CD4-positive, CD25-positive, alpha-beta regulatory T cell (primary cell): ENCODE measurements at places on chromosomes 3 and 15.

DNA sequence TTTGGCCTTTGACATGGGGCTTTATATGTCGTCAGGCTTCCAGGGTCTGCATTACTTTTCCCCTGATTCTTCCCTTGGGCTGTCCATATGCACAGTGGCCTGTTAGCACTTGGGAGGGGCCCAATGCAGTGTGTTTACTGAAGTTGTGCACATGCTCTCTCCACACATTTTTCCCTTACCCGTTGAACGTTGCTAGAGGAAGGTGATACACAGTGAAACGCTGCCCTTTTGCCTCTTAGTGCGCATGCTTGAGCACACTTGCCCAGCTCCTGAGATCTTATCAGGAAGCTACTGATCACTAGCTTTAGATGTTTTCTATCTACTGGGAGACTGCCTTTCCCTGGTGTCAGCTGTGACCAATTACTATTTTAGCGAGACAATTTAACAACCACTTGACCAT is 1198.0 kb downstream of the ROBO1 start:
- no peaks in the 10 kb centered on the region for H3K4me1 ChIP-seq
- no peaks in the 10 kb centered on the region for H3K36me3 ChIP-seq
- H3K27me3 ChIP-seq, result no peaks in the 10 kb centered on the region
- H3K4me3 ChIP-seq, result no peak overlapping the region
- no peak for DNase-seq
- no peak overlapping the region for H3K27ac ChIP-seq

DNA sequence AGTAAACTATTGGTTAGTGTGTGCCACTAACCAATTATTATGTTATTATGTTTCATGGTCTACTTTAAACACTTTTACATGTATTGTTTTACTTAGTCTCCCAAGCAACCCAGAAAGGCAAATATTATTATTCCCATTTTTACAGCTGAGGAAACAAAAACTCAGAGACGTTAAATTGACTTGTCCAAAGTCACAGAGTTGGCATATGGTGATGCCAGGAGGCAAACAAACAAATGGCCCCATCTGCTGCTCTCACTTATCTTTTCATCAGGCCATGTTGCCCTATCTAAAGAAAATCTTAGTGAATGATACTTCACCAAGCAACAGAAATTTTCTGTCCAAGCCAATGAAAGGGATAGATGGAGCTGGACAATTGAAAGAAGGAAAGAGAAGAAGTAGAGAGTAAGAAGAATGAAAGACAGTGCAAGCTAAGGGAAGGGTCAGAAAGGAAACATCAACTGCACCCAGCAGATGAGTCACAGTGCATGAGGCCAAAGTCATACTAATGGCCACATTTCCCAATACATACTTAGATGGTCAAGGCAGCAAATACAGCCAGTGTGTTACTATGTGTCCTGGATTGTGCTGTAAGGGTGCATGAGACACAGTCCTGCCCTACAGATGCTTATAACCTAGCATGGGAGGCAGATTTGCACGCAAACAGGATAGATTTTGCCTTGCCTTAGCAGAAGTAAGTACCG is 266.9 kb downstream of the KCNMB2 start:
- no peak for DNase-seq
- H3K4me1 ChIP-seq, result no peaks in the 10 kb centered on the region
- H3K36me3 ChIP-seq, result no peaks in the 10 kb centered on the region
- no peak overlapping the region for H3K27ac ChIP-seq
- H3K27me3 ChIP-seq, result no peaks in the 10 kb centered on the region
- no peak overlapping the region for H3K4me3 ChIP-seq

- no peaks in the 10 kb centered on the region for H3K36me3 ChIP-seq
- peaks cover 4% of the 10 kb centered on the region for H3K4me1 ChIP-seq
- no peak overlapping the region for H3K4me3 ChIP-seq
- H3K27ac ChIP-seq, result no peak overlapping the region
- no peak for DNase-seq
- no peaks in the 10 kb centered on the region for H3K27me3 ChIP-seq
Measured at GRCh38 chr3:143677430-143677829, 170.8 kb downstream of the SLC9A9 start.

GRCh38 chr3:66485291-66485968 is 15.4 kb downstream of the LRIG1 start:
- no peak overlapping the region for H3K27ac ChIP-seq
- H3K4me3 ChIP-seq, result no peak overlapping the region
- no peaks in the 10 kb centered on the region for H3K27me3 ChIP-seq
- no peak for DNase-seq
- H3K36me3 ChIP-seq, result no peaks in the 10 kb centered on the region

- no peaks in the 10 kb centered on the region for H3K36me3 ChIP-seq
- H3K27ac ChIP-seq, result peak overlapping the region; percentile 100
- no peaks in the 10 kb centered on the region for H3K27me3 ChIP-seq
- peak overlapping the region; percentile 98 for H3K4me3 ChIP-seq
Measured at GRCh38 chr3:120093119-120093910, 932 bp downstream of the GSK3B start.

DNA sequence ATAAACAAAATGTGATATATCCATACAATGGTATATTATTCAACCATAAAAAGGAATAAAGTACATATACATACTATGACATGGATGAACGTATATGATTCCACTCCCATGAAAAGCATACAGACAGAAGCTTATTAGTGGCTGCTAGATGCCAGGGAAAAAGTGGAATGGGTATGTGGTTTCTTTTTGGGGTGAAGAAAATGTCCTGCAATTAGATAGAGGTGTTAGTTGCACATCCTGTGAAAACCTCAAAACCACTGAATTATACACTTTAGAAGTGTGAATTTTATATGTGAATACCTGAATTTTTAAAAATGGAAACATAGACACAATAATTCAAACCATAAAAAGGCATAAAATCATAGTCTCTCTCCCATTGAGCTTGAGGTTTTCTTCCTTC is 11.2 kb downstream of the DENND6A start:
- no peak overlapping the region for H3K27ac ChIP-seq
- H3K27me3 ChIP-seq, result no peaks in the 10 kb centered on the region
- H3K36me3 ChIP-seq, result peaks cover 24% of the 10 kb centered on the region
- H3K4me3 ChIP-seq, result no peak overlapping the region
- peaks cover 34% of the 10 kb centered on the region for H3K4me1 ChIP-seq

GRCh38 chr3:179438841-179439240 is 12.4 kb downstream of the GNB4 start:
- H3K27me3 ChIP-seq, result no peaks in the 10 kb centered on the region
- H3K36me3 ChIP-seq, result no peaks in the 10 kb centered on the region
- no peak overlapping the region for H3K4me3 ChIP-seq
- no peaks in the 10 kb centered on the region for H3K4me1 ChIP-seq

DNA sequence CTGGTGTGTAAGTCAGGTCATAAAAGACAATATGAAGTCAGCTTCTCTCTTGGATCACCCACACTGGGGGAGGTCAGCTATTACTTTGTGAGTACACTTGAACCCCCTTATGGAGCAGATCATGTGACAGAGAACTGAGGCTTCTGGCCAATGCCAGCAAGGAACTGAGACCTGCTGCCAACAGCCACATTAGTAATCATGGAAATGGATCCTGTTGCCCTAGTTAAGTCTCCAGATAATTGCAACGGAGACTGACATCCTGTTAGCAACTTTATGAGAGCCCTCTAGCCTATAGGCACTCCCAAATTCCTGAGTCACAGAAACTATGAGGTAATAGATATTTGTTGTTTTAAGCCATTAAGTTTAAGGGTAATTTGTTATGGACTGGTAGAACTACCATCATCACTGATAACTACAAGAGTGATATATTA is 110.4 kb upstream of the GMNC start:
- H3K36me3 ChIP-seq, result no peaks in the 10 kb centered on the region
- no peak overlapping the region for H3K4me3 ChIP-seq
- H3K27me3 ChIP-seq, result no peaks in the 10 kb centered on the region
- DNase-seq, result no peak
- H3K4me1 ChIP-seq, result no peaks in the 10 kb centered on the region

DNA sequence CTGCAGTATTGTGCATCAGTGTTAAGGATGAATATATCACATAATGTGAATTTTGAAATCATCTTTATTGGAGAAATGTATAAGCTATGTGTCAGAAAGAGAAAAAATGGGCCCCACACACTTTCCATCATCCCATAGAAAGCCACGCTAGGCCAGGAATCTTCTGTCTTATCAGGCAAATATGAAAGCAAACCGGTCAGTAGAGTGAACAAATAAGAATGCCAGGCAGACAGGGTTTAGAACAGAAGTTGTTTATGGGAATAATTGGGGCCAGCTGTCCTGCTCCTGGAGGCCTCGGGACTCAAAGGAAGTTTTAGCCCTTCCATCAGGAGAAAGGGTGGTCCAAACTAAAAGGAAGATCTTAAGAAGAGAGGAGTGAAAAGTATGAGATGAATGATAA is 39.5 kb downstream of the ZNF280D start:
- no peak overlapping the region for H3K4me3 ChIP-seq
- peaks cover 10% of the 10 kb centered on the region for H3K36me3 ChIP-seq
- DNase-seq, result no peak
- H3K4me1 ChIP-seq, result no peaks in the 10 kb centered on the region

- H3K4me3 ChIP-seq, result no peak overlapping the region
- no peak for DNase-seq
- peaks cover 16% of the 10 kb centered on the region for H3K4me1 ChIP-seq
- no peaks in the 10 kb centered on the region for H3K27me3 ChIP-seq
Measured at GRCh38 chr15:51966192-51966591, 5.4 kb downstream of the LEO1 start.

GRCh38 chr3:189369636-189370035 is 197.9 kb downstream of the TPRG1 start:
- H3K27me3 ChIP-seq, result no peaks in the 10 kb centered on the region
- no peak overlapping the region for H3K4me3 ChIP-seq
- H3K4me1 ChIP-seq, result no peaks in the 10 kb centered on the region
- no peak overlapping the region for H3K27ac ChIP-seq

DNA sequence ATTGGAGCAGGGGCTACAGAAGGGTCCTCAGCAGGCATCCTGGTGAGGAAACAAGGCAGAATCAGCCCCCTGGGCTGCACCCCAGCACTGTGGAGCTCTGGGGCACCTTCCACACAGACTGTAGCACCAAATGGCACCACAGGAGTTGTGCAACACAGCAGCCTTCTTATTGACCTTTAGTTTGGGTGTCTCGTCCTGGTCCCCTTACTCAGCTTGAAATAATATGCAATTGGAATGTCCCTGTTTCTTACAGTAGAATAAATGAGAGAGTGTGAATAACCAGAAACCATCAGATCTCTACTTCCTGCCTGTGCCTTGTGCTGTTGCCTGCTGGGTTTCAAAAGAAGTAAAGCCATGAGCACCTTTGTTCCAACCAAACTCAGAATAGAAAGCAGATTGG is 44.5 kb downstream of the RPLP1 start:
- peaks cover 2% of the 10 kb centered on the region for H3K27me3 ChIP-seq
- H3K4me3 ChIP-seq, result no peak overlapping the region
- no peaks in the 10 kb centered on the region for H3K36me3 ChIP-seq
- no peak overlapping the region for H3K27ac ChIP-seq

GRCh38 chr3:55160241-55160983 is 232.6 kb upstream of the LRTM1 start:
- H3K4me3 ChIP-seq, result no peak overlapping the region
- no peak overlapping the region for H3K27ac ChIP-seq
- H3K36me3 ChIP-seq, result no peaks in the 10 kb centered on the region
- no peaks in the 10 kb centered on the region for H3K4me1 ChIP-seq
- no peak for DNase-seq

GRCh38 chr3:147372525-147373027 is 33.8 kb downstream of the ZIC4 start:
- peaks cover 36% of the 10 kb centered on the region for H3K27me3 ChIP-seq
- no peaks in the 10 kb centered on the region for H3K36me3 ChIP-seq
- no peak for DNase-seq
- no peak overlapping the region for H3K4me3 ChIP-seq

- H3K27me3 ChIP-seq, result no peaks in the 10 kb centered on the region
- H3K4me3 ChIP-seq, result no peak overlapping the region
- H3K4me1 ChIP-seq, result no peaks in the 10 kb centered on the region
- no peaks in the 10 kb centered on the region for H3K36me3 ChIP-seq
- DNase-seq, result no peak
- no peak overlapping the region for H3K27ac ChIP-seq
Measured at GRCh38 chr3:191148131-191148530, 50.9 kb upstream of the OSTN start.

DNA sequence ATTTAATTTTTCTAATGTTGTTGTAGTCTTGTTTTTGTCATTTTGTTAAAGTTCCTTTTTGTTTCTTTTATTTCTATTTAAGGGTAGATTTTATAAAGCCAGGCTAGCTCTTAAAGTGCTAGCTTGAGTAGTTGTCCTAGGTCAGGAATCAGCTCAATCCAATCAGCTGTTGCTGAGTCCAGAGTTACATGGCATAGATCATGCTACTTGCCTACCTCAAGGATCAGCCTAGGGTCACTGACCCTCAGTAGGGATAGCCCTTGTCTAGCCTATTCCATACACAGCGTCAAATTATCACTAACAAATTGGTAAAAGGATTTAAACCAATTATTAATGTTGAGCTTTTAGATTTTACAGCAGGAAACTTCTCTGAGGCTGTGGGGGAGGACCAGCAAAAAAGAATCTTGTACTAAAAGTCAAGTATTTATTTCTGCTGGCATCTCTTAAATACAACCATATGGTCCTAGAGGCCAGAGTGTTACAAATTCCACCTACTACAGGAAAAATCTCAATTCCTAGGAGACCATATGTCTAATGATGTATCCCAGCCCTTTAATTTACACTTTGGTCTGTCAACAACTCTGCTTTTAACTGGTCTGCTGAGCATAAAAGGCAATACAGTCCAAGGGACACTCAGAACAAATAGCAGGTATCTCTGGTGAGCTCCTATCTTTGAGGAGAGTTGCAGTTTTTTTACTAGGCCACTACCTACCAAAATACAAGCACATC is 138.3 kb upstream of the PTPRG start:
- no peaks in the 10 kb centered on the region for H3K27me3 ChIP-seq
- no peak for DNase-seq
- H3K36me3 ChIP-seq, result no peaks in the 10 kb centered on the region
- no peaks in the 10 kb centered on the region for H3K4me1 ChIP-seq
- no peak overlapping the region for H3K4me3 ChIP-seq

- no peak overlapping the region for H3K4me3 ChIP-seq
- H3K4me1 ChIP-seq, result no peaks in the 10 kb centered on the region
- no peak overlapping the region for H3K27ac ChIP-seq
- H3K36me3 ChIP-seq, result no peaks in the 10 kb centered on the region
- H3K27me3 ChIP-seq, result peaks cover 7% of the 10 kb centered on the region
Measured at GRCh38 chr15:60172143-60172542, 168.0 kb downstream of the FOXB1 start.

- DNase-seq, result no peak
- H3K27ac ChIP-seq, result no peak overlapping the region
- H3K4me3 ChIP-seq, result no peak overlapping the region
Measured at GRCh38 chr3:166191411-166191810, 354.2 kb upstream of the BCHE start.

DNA sequence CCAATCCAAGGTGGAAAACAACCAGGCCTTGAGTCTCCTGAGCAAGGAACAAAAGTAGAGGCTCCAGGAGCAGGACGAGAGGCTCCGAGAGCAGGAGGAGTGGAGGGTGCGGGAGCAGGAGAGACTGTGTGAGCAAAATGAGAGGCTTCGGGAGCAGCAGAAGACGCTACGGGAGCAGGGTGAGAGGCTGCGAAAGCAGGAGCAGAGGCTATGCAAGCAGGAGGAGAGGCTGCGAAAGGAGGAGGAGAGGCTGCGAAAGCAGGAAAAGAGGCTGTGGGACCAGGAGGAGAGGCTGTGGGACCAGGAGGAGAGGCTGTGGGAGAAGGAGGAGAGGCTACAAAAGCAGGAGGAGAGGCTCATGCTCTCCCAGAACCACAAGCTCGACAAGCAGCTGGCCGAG is 60.3 kb upstream of the UBE2Q2 start:
- no peak for DNase-seq
- no peaks in the 10 kb centered on the region for H3K27me3 ChIP-seq
- H3K4me3 ChIP-seq, result no peak overlapping the region
- H3K4me1 ChIP-seq, result no peaks in the 10 kb centered on the region
- no peaks in the 10 kb centered on the region for H3K36me3 ChIP-seq
